ENCODE measurements at places on chromosomes 1 and 21.

DNA sequence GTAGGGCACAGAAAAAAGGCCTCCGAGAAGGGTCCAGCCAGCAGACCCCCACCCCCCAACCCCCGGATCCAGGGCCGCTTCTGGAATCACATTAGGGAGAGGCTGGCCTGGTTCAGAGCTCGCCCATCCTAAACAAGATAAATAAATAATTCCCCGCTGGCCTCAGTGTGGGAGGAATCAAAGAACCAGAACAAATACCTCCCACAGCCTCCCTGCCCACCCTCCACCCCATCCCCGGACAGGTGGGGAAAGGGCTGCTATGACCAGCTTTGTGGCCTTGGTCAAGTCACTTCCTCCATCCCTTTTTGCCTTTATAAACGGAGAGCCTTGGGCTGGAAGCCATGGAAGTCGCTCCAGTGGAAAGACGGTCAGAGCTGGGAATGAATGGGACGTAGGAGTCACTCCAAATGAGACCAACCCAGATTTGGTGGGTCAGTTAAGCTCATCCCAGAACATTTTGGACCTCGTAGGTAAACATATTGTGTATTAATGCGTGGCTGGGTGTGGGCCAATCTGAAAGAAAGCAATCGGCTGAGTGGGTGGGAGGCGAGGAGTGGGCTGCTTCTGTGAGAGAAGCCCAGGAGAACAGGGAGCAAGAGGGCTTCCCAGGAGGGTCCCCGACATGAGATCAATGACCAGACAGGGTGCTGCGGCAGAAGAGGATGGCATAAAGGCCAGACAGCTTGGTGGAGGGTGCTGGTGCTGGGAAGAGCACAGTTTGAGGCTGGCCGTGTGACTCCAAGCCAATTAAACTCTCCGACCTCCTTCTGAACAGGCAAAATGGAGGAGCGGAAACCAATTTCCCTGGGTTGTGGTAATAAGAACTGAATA, 63.3 kb downstream of the MEF2D start:
- no peak for DNase-seq

DNA sequence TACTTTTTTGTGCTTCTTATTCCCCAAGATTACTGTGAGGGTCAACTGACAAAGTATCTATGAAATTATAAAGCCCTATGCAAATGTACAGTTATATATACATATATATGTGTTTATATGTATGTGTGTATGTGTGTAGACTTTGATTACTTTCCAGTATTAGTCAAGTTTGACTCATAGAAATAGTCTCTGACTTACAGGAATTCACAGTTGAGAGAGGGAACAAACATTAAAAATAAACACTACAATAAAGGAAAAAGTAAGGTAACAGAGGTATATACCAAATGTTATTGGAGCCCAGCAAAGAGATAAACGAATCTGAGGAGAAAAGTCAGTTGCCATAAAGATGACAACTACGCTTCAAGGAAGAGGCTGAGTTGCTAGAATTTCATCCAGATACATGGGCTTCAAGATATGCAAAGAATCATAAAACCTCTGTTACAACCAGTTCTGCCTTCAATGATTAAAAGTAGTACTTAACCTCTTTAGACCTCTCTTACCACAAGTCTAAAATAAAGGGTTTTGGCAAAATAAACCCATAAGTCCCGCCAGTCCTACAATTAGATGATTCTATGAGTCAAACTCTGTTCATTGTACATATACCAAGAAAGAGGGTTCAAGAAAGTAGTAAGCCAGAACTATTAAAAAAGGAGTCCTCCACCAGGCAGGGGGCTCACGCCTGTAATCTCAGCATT, 7.2 kb downstream of the IFT25 start:
- no peak for DNase-seq

GRCh38 chr1:96309783-96310182, 411.8 kb upstream of the PTBP2 start:
- DNase-seq: no peak

DNA sequence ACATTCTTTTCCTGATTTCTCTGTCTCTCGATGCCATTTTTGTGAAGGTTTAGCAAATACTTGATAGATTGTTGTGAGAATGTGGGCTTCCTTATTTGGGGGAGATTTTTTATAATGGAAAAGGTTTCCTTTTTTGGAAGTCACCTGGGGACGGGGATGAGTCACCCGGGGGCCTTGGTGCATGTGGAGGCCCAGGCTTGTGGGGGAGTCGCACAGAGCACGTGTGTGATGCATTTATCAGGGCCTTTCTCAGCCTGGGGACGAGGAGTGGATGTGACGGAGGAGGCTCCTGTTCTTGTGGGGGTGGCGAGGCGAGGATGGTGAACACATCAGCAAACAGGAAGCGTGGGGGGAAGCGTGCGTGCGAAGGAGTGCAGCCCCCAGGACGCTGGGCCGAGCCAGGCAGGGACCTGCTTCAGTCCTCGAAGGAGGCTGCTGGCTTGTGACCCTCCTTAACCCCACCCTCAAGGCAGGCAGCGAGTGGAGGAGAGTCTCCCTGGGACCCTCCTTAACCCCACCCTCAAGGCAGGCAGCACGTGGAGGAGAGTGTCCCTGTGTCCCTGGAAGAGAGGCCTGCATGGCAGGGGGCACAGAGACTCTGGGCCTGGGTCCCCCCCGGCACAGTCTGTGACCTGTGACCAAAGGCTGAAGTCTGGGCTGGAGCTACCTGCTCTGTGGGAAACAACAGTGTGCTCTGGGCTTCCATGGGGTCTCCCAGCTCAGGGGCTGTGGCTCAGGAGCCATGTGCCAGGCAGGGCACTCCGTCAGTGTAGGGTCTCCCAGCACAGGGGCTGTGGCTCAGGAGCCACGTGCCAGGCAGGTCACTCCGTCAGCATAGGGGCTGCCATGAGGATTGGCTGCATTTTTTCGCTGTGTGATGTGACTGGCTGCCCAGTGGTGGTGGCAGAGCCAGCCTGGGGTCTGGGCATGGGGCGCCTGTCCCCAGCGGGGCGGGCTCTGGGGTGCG, 57.2 kb downstream of the AGPAT3 start:
- DNase-seq: peak; percentile 71

DNA sequence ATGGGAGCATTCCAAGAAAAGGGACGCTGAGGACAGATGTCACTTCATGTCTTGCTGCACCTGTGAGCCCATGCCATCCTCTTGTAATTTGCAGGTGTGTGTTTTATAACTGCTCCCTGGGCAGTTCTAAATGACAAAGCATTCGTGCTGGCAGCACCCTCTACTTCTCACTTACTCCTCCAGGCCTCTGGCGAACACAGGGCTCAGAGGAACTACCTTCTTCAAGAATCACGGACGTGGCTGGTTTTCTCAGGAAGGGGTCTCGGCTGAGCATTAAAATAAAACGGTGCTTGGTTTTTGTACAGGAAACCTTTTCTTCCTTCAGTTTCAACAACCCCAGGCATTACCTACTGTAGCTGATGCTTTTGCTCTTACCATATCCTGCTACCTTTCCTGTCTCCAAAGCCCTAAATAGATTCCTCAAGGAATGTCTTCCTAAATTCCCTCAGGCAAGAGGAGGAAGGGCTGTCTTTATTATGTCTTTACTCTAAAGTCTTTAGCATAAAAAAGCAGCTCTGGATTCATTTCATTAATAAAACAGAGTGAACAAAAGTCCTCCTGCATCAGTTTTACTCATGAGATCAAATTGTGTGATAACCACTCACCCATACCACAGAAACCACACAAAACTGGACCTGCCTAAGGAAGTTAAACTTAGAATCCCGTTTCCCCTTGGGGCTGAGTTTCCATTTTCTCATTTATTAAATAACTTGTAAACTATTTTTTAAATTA, 79.0 kb upstream of the MAP10 start:
- no peak for DNase-seq

DNA sequence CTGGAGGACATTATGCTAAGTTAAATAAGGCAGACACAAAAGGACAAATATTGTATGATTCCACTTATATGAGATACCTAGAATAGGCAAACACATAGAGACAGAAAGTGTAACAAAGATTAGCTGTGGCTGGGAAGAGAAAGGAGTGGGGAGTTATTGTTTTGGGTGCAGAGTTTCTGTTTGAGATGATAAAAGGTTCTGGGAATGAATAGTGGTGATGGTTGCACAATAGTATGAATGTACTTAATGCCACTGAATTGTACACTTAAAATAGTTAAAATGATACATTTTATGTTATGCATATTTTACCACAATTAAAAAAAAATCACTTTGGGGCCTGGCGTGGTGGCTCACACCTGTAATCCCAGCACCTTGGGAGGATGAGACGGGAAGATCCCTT, 21.2 kb upstream of the ERO1B start:
- no peak for DNase-seq
